ENCODE measurements at places on chromosomes 7 and 10.

DNA sequence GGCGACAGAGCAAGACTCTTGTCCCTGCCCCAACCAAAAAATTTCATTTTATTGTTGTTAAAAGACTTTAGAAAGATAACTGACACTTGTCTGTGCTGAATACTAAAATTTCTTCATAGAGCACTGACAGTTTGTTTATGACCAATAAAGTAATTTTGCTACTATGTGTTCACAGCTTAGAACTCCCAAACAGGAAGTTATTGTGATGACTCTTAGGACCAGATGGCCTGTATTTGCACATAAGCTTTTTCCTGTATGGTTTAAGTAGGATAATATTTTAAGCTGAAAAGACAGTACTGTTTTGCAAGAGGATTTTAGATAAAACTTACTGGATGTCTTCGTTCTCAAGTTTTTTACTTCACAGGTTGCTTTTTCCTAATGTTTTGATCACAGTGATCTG, 80.7 kb downstream of the MMRN2 start:
- DNase-seq = no peak

GRCh38 chr7:65951837-65952578, 30.0 kb downstream of the GUSB start:
- DNase-seq = peak; percentile 38

GRCh38 chr7:268991-269390, 21.0 kb upstream of the FOXL3 start:
- no peak for DNase-seq

DNA sequence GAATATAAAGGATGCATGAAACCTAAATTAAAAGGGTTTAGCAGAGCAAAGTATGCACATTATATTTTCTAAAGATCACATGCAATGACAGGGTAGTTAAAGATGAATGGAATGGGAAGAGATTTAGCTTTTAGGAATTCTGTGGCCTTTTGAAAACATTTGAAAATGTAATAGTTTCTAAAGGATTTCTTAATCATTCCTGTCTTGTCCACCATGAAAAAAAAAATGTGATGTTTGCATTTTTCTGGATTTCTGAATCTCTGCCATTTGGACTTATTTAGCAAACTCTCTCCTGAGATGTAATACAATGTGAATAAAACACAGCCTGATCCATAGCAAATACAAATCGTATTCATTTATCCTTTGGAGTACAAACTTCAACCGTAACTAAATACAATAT, 126.6 kb upstream of the RAB11FIP2 start:
- DNase-seq = no peak

DNA sequence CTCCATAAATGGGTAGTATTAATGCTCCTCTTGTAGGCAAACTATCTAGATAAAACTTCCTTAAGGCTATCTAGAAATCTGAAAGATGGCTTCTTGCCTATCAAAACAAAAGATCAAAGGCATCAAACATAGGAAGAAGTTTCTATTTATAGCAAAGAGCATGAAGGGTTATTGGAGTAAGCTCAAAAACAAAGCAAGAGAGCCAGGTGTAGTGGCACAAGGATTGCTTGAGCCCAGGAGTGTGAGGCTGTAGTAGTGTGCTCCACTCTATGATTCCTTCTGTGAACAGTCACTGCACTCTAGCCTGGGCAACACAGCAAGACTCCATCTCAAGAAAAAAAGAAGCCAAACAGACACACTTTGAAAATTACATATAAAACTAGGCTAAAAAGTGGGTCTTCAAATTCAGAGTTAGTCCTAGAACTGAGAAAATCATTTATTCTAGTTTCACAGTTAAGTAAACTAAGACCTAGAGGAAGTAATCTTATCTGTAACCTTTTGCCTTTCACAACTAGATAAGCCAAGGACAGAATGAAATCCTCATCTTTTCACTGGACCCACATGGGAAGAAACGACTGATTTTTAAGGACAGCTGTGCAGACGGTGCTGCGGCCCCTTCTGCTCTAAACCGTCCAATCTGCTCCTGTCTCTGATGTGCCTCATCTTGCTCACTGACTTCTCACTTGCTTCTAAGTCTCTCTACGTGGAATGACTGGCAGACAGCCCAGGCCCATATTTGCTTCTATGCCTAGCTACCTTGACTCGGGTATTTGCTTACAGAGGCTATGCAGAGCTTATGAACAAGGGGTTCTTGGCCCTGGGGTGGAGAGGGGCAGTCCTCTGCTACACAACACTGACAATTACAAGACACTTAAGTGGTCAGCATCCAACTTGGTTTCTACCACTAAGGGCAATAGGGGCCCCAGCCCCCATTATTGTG, 50.0 kb downstream of the ESYT2 start:
- DNase-seq = no peak

GRCh38 chr7:151822541-151823181, 54.3 kb downstream of the PRKAG2 start:
- DNase-seq = no peak
